Kidney glomerular epithelial cell (primary cell): ENCODE measurements at places on chromosomes 12 and 14.
A peak's percentile ranks its signal among the peaks of the same experiment; 100 is the strongest.

DNA sequence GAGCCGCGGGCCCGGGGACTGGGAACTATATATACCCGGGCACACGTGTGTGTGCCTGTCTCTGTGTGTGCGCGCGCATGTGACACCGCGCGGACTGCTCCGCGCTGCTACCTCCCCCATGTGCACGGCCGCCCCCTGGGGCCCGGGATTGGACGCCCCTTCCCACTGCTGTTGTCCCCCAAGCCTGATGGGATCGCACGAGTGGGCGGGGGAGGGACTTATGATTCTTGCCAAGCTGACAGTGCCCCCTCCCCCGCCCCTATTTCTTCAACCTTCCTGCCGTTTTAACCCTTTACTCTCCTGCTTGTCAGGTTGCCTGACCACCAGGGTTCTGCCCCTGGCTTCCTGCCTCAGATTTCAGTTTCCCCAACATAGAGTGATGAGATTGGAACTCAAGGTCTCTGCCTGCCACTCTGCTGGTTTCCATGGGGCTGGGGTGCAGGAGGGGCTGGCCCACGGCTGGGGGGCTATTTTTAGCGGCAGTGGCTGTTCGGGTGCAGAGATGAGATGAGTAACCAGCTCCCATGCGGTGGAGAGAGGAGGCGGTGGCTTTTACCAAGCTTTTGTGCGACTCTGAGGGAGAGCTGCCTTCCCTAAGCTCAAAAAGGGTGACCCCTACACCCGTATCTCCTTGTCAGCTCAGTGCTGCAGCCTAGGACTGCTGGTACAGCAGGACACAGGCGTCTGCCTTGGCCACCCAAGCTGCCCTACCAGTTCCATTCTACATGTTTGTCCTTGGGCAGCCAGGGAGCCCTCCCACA is at the start of gene DDN:
TSS of gene DDN (minus strand) at position 5 of the 761 bp plus-strand sequence. CDS start 88 bp downstream, outside the sequence.
- no peak for DNase-seq

DNA sequence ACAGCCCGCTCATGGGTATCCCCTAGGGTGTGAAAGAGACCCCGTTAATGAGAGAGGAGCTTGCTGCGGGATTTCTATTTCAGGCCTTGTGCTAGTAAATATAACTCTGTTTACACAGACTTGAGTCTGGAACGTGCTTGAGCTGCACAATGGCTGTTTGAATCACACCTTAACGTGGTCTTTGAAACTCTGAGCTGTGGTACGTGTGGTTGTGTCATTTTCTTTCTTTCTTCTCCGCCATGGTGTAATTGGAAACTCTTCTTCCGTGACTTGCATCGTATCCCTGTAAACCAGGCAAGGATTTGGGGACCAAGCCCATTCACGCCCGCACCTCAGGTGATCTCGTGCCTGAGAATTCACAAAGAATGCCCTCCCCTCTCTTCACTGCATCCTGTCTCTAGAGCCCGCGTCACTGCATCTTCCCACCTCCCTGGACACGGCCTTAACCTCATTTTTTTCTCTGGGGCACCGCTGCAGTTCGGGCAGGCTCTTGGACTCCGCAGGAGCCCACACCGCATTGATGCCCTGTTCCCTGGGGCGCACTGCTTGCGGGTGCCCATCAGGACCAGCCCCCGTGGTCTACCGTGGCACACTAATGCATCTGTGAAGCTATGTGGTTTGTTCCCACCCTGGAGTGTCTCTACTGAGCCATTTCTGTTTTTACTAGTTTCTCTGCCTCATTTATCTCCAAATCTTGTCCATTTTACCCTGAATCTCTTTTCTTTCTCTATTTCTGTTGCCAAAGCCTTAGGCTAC is 78.4 kb upstream of the PARP11 start:
- DNase-seq = no peak

DNA sequence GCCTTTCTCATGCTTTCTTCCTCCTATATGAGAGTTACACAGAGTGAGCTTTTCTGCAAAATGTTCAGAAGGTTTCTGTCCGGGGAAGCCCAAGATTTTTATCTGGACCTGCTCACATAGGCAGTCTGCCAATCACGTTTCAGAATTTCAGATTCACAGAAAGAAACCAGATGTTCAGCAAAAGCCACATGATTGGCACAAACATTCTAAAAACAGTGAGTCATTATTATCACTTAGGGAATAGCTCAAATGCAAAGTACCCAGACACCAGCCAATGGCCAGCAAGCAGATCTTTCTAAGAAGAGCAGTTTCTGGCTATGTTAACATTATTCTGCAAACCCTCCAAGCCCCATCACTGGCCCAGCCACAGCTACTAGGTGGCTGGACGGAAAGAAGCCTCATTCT is 1558.5 kb upstream of the TMEM132C start:
- no peak for DNase-seq

DNA sequence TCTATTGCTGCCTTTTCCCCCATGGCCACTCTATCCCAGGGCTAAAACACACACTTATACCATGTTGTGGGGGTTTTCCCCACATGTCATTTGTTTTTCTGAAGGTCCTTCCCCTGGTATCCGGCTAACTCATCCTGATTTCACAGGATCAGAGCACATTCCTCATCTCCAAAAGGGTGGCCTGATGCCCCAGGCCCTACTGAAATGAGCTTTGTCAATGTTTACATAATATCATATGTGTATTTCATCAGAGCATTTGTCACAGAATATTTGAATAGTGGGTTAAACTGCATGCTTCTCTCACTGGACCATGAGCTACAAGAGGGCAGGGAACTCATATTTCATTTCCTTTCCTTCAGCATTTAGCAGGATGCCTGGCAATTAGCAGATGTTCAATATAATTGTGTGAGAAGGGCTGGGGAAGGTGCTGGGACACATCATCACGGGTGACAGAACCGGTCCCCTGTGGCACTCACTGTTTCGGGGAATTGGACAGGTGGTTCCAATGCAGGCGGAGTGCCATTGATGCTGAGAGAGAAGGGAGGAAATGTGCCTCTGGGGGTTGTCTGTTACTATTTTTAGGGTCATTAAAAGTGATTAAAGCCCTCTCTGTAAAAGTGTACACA is 26.8 kb downstream of the EMP1 start:
- DNase-seq = peak; percentile 30

DNA sequence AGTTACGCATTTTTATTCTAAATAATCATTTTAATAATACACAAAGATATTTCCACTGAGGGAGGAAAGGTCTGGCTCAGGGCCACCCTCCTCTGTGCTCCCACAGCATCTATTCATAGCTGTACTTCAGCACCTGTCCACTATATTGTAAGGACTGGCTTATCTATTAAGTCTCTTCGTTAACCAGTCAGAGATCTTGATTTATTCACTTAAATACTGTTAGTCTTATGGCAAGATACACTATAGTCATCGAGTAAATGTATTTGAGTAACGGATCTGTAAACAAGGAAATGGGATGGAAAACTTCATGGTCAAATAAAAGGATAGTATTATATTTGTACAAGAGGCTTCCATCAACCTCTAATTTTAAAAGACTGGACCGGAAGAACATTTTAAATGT is 54.6 kb downstream of the SPTLC2 start:
- DNase-seq = no peak

DNA sequence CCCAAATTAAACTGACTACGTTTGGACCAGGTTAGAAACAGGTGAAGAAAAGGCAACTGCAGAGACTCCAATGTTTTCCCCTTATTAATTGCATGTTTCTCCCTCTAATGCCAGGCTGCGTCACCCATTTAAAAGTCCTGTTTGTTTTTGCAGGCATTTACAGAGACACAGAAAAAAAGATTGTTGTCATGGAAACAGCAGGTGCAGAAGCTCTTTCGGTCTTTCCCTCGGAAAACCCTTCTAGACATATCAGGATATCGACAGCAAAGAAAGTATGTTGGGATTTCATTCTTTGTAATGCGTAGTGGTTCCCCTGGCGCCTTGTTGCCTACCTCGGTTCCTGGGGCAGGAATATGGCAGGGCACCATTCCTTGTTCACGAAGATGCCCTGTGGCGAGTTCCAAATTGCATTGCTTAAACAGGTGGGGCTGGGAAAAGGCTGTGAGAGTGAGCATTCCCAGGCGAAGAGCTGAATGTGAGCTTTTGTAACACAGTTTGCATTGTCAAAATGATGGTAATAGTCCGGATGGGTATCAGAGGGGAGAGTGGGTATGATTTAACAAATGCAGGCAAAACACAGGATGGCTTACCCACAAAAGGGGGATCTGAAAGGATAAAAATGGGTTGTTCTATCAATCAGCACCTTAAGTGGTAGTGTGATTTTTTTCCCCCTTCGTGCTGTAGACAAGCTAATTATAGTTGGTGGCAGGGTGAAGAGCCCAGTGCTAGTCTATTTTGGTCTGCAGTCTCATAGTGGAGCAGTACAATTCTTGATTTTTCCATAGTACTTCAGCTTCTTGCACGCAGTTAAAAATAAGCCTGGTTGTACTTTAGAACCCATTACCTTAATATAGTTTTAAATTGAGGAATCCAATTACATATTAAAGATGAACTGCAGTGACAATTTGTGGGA is 132.4 kb downstream of the GCH1 start:
- DNase-seq = no peak
